ENCODE measurements at places on chromosomes 7 and 10. TPM values are rescaled to one million over a fixed set of nuclear protein-coding genes. Genes with fewer than 3 reads are reported as not detected.

The CHPF2 gene
- 44.9 TPM for total RNA-seq

GRCh38 chr7:102080434-102081243 is 206.0 kb upstream of the SH2B2 start:
- H3K4me3 ChIP-seq: no peak overlapping the region
- H3K36me3 ChIP-seq: no peaks in the 10 kb centered on the region
- no peaks in the 10 kb centered on the region for H3K27me3 ChIP-seq
- DNase-seq: no peak
- no peak overlapping the region for H3K27ac ChIP-seq

DNA sequence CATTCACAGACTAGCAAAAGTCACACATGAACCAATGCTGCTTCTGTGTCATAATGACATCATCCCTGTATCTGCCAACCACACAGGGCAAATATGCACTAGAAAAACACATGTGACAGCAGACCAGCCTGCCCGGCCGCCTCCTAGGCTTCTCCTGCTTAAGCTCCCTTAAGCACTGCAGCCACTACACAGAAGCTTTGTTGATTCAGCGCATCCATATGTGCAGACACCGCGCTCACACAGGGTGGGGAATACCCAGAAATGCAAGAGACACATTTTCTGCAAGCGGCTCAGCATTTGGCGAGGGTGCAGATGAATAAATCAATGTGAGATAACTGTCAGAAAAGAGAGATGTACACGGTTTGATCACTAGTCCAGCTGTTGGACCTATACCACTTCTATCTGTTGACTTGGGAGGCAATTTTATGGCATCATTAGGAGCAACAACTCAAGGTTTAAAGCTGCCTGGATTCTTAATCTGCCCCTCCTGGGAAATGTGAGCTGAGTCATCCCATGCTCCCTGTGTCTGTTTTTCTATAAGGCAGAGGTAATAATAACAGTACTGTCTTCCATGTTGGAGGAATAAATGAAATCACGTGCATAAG is 33.4 kb downstream of the CPXM2 start:
- no peak for DNase-seq
- H3K36me3 ChIP-seq: no peaks in the 10 kb centered on the region
- H3K4me3 ChIP-seq: no peak overlapping the region

DNA sequence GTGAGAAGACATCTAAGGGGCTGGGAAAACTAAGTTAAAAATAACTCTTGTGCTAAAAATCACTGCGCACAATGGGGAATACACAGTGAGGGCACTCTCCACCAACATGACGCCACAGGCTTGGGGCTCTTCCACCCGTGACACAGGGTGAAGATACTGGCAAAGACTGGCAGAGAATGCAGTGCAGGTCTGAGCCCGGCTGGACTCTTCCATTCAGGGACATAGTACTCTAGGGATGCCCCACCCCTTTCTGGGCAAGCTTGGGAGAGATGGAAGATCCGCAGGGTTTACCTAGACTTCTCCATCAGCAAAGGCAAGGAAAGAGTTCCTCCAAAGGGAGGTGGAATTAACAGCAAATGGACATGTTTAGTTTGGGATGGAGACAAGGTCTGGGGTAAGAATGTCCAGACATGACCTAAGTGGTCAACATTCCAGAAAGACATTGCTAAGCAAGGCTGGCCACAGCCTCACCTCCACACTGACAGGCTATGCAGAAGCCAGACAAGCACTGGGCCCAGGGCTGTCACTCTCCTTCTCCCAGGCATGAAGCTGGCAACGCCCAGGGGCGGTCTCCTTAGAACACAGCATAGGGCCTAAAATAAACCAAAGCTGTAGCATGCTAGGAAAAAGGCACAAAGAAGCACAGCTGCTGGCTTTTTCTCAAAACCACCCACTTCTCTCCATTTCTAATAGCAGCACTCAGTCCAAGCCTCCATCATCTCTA is 28.1 kb downstream of the XPNPEP1 start:
- no peaks in the 10 kb centered on the region for H3K4me1 ChIP-seq
- H3K27me3 ChIP-seq: no peaks in the 10 kb centered on the region
- H3K36me3 ChIP-seq: peaks cover 7% of the 10 kb centered on the region
- H3K4me3 ChIP-seq: no peak overlapping the region

GRCh38 chr7:35720032-35720431 is 25.1 kb upstream of the HERPUD2 start:
- no peaks in the 10 kb centered on the region for H3K36me3 ChIP-seq
- DNase-seq: no peak
- peaks cover 27% of the 10 kb centered on the region for H3K27me3 ChIP-seq
- H3K4me1 ChIP-seq: 0 out of 2 replicates have a peak, but pooled peaks cover 2% of the 10 kb centered on the region
- H3K27ac ChIP-seq: no peak overlapping the region

GRCh38 chr10:114064151-114065048 is 20.7 kb downstream of the ADRB1 start:
- DNase-seq: no peak
- no peaks in the 10 kb centered on the region for H3K27me3 ChIP-seq
- 0 out of 2 replicates have a peak, but pooled peaks cover 11% of the 10 kb centered on the region for H3K4me1 ChIP-seq
- H3K36me3 ChIP-seq: no peaks in the 10 kb centered on the region

DNA sequence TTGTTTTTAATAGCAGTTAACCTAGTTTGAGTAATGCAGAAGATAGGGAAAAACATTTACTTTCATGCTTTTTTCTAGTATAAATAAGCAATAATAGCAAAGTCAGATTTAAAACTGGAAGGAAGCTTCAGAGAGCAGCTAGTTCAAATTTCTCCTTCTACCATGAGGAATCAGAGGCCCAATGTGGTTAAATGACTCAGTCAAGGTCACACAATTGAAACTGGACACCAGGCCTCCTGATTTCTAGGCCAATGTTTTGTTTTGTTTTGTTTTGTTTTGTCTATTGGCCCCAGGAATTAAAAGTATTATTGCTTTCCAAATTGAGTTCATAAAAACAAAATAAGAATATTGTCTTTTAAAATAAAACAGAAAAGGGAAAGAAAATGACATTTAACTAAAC is 122.3 kb downstream of the TRIL start:
- H3K4me3 ChIP-seq: no peak overlapping the region
- H3K27me3 ChIP-seq: no peaks in the 10 kb centered on the region
- no peaks in the 10 kb centered on the region for H3K4me1 ChIP-seq

- no peaks in the 10 kb centered on the region for H3K27me3 ChIP-seq
- DNase-seq: no peak
- no peaks in the 10 kb centered on the region for H3K4me1 ChIP-seq
- H3K4me3 ChIP-seq: no peak overlapping the region
Observed at GRCh38 chr7:89232-90019, 102.9 kb upstream of the FAM20C start.

DNA sequence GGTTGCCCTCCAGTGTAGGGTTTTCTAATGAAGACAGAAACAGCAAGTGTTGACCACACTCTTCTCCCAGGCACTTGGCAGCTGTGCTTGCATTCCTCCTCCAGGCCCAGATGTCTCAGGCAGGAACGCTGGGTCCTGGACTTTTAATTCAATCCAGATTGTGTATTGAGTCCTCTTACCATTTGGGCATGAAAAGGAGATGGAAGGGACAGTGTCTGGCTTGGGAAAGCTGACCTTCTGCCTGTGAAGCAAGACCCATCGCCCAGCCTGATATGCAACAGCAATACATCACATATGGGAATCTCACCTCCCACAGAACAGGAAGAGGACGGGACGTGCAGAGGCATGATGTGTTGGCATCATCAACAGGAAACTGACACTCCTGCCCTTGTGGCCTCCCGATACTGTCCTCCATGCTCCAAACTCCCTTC is 174.4 kb upstream of the LYZL2 start:
- no peaks in the 10 kb centered on the region for H3K27me3 ChIP-seq
- no peak for DNase-seq
- no peaks in the 10 kb centered on the region for H3K4me1 ChIP-seq
- H3K4me3 ChIP-seq: no peak overlapping the region
- H3K36me3 ChIP-seq: no peaks in the 10 kb centered on the region

All from Panc1 (cell line).